Activated naive CD8-positive, alpha-beta T cell treated with anti-CD3 and anti-CD28 coated beads, Interleukin-2, amount 10 ng/mL, durations not matched to agents 7 days and 5 days (primary cell): ENCODE measurements at places on chromosomes 2 and 18.
A peak's percentile ranks its signal among the peaks of the same experiment; 100 is the strongest.

DNA sequence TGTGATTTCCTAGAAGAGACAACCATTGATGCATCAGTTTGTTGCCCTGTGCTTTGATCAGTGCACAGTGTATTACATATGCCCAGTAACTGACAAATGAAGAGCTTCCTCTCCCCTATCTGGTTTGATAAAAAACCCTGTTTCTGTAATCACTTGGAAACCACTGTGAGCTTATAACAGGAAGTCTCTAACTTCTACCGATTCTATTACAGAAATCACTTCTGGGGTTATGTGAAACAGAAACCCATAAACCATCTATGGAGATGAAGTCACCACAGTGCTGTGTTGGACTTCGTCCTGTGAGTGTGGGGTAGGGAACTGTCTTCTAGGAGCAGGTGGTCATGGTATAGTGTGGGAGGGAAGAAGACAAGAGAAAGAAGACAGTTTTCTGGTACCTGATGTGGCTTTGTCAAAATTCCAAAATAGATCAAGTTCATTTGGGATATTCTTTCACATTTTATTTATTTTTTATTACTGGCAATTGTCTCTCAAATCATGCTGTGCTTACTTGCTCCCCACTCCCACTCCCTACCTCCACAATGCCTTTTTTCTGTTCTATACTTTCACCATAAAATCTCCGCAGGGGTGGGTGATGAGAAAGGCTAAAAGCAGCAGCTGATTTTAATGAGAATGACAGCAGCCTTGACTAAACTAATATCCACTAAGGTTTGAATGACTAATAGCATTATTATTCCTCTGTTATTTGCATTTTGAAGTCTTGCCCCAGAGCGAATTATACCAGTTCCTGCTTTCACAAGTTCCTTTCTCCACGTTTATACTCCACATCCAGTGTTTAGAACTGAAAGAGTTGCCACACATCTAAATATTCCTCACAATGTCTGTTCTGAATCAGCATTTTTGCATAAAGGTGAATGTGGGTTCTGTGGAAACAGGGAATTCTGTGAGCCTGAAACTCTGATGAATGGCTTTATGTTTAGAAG, 41.7 kb upstream of the RND3 start:
- DNase-seq, result no peak

- no peak for DNase-seq
Measured at GRCh38 chr18:50128506-50129271, 66.3 kb downstream of the MYO5B start.

GRCh38 chr2:3441465-3441864, 62.0 kb downstream of the TRAPPC12 start:
- DNase-seq, result no peak

- no peak for DNase-seq
Measured at GRCh38 chr18:35348001-35348400, 3.8 kb upstream of the ZNF24 start.

GRCh38 chr18:77137851-77138250, 5.3 kb upstream of the MBP start:
- DNase-seq, result no peak

DNA sequence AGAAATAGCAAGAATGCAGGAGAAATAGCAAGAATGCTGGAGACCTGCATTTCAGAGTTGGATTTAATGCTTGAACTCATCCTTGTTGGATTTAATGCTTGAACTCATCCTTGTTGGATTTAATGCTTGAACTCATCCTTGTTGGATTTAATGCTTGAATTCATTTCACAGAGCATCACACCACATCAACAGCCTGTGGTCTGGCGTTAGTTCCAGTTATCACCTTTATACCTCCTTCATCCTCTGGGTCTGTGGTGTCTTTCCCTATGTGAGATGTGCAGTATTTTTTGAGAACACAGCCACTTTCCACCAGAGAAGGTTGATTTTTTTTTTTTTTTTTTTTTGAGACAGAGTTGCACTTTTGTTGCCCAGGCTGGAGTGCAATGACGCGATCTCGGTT, 546.4 kb upstream of the SOX11 start:
- DNase-seq, result no peak

GRCh38 chr2:55239656-55240222, 7.3 kb downstream of the RPS27A start:
- no peak for DNase-seq

- no peak for DNase-seq
Measured at GRCh38 chr2:120787822-120788700, 52.4 kb downstream of the GLI2 start.

DNA sequence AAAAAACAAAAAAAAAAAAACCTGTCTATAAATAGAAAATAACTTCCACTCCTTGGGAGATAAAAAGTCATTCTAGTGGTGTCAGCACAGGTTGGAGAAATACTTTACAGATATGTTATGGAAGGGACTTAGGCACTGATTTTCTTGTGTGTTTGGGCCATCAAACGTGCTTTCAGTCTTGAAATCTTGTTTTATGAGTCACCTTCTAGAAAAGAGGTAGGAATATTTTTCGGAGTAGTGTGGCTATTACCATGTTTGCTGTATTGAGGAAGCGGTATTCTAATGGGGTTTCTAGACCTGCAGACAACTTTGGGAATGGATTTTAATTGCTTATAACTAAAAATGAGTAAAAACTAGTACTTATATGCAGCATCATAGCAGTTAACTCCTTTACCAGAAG, 12.0 kb downstream of the HNMT start:
- DNase-seq, result no peak

GRCh38 chr2:19035238-19035637, 323.2 kb downstream of the OSR1 start:
- no peak for DNase-seq

- no peak for DNase-seq
Measured at GRCh38 chr2:187566266-187566665, 12.0 kb upstream of the TFPI start.

DNA sequence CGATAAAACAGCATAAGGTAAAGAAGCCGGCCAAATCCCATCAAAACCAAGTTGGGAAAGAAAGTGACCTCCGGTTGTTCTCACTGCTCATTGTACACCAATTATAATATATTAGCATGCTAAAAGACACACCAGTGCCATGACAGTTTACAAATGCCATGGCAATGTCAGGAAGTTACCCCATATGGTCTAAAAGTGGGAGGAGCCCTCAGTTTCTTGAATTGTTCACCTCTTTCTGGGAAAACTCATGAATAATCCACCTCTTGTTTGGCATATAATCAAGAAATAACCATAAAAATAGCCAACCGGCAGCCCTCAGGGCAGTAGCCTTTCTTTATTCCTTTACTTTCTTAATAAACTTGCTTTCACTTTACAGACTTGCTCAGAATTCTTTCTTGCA, 544.9 kb upstream of the SETBP1 start:
- no peak for DNase-seq

GRCh38 chr2:53998834-53999233, 28.0 kb upstream of the PSME4 start:
- no peak for DNase-seq

DNA sequence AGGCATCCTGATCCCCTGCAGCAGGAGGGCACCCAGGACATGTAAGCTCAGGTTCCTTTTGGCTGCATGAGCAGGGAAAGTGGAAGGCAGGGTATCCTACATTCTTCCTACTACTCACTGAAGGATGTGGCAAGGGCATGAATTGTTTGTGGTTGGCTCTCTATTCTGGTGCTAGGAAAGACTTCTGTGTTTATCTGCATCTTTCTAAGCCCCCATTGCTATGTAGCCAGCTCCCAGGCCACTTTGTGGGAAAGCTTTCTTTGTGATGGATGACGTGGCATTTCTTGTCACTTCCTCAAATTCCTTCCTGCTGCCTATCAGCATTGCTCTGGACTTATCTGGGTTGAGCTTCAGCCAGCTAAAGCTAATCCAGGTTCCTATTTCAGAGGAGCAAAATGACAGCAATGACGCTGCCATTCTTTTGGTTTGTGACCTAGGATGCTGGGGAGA, 46.2 kb downstream of the MEIS1 start:
- DNase-seq, result no peak

DNA sequence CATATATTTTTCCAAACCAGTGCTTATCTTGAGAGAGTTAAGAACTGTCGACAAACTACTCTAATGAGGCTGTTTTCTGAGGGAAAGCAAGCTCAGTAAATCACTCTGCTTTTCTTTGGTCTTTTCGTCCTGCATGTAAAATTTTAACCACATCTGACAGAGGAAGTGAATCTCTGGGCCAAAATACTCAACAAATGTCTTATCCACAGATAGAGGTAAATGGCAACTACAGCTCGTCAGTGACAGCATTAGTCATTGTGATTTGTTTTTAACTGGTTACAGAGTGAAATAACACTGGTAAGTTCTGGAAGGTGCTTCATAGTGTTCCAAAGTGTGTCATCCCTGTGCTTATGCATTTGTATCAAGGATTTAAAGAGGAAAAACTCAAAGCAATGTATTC, 82.6 kb upstream of the SLC8A1 start:
- DNase-seq, result no peak

- no peak for DNase-seq
Measured at GRCh38 chr2:197538412-197538811, 22.5 kb downstream of the MOB4 start.

- no peak for DNase-seq
Measured at GRCh38 chr2:182816866-182817265, 49.6 kb downstream of the FRZB start.

DNA sequence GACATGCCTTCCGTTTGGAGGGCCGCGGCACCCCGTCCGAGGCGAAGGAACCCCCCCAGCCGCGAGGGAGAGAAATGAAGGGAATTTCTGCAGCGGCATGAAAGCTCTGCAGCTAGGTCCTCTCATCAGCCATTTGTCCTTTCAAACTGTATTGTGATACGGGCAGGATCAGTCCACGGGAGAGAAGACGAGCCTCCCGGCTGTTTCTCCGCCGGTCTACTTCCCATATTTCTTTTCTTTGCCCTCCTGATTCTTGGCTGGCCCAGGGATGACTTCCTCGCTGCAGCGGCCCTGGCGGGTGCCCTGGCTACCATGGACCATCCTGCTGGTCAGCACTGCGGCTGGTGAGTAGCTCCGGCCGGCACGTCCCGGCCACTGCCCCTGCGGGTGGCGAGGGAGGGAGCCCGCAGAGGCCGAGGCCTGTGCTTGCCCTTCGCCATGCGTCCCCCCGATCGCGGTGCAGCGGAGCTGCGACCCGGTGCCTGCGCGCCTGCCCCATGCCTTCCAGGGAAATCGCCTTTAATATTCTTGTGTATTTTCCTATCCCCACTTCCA, 1.2 kb downstream of the BMPR2 start:
- DNase-seq, result peak; percentile 41

DNA sequence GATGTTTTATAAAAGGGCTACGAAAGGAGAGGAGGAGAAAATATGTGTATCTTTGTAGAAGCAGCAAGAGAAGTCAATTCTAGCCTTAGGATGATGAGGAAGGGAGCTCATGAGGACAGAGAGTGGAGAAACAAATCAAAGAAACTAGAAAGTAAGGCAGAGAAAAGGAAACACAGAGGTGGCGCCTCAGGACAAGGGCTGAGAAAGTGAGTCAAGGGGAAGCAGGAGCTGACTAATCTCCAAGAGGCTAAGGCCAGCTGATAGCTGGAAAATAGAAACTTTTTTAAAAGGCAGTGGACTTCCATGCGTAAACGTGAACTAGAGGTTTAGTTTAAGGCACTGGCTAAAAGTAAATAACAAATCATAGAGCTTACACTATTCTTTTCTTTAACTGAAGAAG, 173.3 kb downstream of the ANKRD44 start:
- no peak for DNase-seq

DNA sequence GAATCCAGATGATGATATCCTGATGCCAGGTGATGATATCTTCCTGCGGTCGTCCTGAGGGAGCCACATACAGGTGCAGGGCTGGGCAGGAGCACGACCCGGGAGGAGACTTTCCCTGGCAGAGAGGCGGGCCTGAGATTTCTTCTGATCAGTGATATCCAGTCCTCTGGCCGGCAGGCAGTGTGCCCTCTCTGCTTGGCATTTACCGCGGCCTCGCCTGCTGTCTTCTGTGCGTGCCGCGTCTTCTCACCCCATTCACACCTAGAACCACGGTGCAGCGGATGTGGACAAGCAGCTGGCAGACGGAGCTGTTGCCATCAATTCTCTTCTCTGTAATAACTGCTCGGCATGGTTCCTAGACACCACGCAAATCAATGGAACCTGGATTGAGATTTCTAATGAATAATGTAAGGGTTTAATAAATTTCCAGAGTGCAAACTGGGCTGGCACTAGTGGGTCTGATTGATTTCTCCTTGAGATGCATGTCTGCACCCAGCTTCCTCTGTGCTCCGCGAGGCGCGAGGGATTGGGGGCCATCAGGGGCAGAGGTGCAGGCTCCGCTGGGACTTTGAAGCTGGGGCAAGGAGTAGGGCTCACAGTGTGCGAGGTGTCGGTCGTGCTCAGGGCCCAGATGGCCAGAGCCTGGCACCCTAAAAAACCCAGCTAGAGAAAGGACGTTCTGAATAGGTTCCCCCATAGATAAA, 208.9 kb upstream of the HDAC4 start:
- no peak for DNase-seq

DNA sequence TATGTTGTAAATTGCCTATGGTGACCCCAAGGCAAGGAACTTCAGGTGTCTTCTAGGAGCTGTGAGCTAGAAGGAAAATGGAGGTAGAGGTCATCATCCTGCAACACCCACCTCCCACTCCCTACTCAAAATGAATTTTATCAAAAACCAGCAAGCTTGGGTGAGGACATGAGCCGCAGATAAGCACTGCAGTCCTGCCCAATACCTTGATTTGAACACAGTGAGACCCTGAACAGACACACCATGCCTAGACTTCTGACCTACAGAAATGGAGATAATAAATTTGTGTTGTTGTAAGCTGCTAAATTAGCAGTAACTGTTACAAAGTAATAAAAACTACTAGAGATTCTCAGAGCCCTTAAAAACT, 13.4 kb downstream of the MEX3C start:
- no peak for DNase-seq
